NCI-H446 (cell line): ENCODE measurements at places on chromosomes 13 and 19.

GRCh38 chr13:104534847-104535246 is 1468.6 kb upstream of the SLC10A2 start:
- no peak for DNase-seq

GRCh38 chr19:17205237-17206140 is 9.7 kb upstream of the USE1 start:
- DNase-seq: no peak

DNA sequence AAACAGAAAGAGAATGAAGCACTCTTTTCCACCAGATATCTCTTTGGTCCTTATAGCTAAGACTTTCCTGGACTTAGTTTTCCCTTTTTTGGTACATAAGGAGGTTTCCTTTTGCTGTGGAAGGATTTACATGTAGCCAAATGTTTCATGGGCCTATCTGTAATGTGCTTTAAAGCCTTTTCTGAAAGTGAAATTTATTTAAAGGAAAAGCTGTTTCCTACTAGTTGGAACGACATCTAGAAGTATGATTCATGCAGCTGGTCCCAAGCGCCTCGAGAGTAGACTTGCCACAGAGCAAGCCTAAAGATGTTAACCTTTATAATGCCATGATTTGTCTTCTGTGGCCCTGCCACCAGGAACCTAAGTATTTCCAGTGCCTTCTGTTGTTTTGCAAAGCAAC is 390.3 kb downstream of the DLEU7 start:
- no peak for DNase-seq

- DNase-seq: no peak
Measured at GRCh38 chr13:37981932-37982331, 112.4 kb upstream of the TRPC4 start.

GRCh38 chr13:82758044-82758443 is 1124.2 kb downstream of the SLITRK1 start:
- DNase-seq: no peak

DNA sequence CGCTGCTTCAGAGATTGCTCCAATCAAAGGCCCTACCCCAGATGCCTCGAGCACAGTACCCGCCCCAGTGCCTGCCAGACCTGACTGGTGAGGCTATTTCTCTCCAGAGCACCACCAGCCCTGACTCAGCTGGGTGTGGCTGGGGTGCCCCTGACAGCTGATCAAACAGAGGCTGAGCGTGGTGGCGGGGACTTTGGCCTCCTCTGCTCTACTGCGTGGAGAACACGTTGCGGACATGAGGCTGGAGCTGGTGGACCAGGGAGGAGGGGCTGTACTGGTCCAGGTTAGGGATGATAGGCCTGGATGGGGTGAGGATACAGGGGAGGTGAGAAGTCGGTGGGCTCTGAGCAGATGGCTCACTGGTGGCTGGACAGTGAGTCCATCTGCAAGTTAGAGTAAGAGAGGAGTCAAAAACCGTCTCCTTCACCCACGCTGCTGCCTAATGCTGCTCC is 3.5 kb upstream of the DOCK6 start:
- DNase-seq: no peak

DNA sequence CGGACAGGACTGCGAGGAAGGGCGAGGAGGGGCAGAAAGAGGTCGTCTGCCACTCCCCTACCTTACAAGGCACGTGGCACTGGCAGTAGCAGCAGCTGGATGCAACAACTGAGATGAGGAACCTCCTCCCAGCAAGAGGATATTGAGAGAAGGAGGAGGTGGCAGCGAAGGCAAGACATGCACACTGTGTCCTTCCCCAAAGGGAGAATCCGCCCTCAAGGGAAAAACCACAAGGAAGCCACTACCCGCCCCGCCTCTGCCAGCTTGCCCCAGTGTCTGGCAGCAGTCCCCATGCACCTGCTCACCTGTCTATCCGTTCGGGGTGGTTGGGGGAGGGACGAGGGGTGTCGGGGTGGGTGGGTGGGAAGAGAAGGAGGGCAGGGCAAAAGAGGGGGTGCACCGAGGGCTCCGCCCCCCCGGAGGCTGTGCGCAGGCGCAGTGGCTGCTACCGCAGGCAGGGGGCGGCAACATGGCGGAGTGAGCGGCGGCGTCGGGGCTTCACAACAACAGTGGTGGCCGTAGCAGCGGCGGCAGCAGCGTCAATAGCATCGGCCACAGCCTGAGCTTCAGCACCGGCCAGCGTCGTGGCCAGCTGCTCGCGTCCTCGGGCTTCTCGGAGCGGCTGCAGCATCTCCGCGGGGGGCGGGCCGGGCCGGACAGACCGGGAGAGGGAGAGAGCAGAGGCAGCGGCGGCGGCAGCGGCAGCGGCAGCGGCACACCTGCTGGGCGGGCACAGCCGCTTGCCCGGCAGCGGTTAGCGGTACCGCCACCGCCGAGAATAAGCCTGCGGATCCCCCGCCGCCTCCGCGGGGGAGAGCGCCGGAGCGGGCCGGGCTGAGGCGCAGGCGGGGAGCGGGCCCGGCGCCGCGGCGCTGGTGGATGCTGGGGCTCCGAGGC is at the start of gene NBEA:
NBEA (plus strand) TSS at position 436 of the 897 bp plus-strand sequence. CDS start 551 bp downstream, outside the sequence.
- peak; percentile 47 for DNase-seq

DNA sequence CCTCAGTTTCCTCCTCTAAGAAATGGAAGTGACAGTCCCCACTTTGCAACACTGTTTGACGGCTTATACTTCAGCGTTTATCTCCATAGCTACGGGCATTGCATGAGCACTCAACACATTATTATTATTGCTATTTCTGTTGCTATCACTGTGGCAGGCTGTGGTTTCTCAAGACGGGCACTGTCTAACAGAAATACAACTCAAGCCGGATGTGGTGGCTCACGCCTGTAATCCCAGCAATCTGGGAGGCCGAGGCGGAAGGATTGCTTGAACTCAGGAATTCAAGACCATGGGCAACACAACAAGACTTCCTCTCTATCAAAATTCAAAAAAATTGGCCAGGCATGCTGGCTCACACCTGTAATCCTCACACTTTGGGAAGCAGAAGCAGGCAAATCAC is 4.9 kb upstream of the ZSWIM4 start:
- no peak for DNase-seq

DNA sequence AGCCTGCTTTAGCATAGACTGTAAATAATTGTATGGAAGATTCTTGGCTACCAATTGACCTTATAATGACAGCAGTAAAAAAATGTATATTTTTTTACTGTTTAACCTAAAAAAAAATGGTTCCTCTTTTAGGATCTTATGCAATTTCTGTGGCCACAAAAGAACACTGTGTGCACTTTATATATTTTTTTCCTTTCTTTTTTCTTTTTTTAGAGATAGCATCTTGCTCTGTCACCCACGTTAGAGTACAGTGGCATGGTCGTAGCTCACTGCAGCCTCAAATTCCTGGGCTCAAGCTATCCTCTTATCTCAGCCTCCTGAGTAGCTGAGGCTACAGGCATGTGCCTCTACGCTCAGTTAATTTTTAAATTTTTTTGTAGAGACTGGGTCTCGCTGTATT is 6.1 kb downstream of the FLT3 start:
- no peak for DNase-seq

- peak; percentile 22 for DNase-seq
Measured at GRCh38 chr13:113562085-113562749, 22.3 kb upstream of the TFDP1 start.

DNA sequence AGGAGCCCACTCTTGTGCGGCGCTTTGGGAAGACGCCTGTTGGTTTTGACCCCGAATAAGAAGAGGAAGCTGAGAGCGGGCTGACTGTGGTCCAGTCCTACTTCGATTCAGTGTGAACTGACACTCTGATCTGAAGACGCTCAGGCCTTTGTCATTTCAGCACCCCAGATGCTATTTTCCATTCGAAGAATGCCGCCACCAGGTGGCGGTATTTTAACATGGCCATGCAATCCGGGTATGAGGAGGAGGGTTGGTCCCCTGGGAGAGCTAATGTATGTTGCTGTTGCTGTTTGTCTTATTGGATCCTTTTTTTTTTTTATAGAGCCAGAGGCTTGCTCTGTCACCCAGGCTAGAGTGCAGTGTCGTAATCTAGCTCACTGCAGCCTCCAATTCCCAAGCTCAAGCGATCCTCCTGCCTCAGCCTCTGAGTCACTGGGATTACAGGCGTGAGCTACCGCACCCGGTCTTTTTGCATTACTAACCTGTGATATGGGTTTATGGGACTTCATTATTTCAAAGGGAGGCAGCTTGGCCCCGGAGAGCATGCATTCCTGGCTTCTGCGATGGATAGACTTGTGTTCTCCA is 803 bp upstream of the TIMM44 start:
- peak; percentile 96 for DNase-seq

DNA sequence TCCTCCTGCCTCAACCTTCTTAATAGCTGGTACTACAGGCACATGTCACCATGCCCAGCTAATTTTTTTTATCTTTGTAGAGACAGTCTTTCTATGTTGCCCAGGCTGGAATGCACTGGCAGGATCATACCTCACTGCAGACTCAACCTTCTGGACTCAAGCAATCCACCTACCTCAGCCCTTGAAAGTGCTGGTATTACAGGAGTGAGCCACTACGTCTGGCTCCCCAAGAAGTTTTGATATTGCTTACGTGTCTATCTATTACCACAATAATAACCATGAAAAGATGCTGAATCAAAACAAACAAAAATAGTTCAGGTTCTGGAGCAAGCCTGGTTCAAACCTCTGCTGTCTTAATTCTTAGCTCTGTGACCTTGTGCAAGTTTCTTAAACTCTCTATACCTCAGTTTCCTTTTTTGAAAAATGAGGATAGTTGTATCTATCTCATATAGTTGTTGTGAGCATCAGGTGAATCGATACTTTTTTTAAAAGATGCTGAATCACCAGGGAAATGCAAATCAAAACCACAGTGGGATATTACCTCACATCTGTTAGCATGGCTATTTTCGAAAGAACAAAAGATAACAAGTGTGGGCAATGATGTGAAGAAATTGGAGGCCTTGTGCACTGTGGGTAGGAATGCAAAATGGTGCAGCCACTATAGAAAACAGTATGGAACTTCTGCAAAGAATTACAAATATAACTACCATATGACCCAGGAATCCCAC is 19.0 kb upstream of the LEUTX start:
- DNase-seq: no peak

DNA sequence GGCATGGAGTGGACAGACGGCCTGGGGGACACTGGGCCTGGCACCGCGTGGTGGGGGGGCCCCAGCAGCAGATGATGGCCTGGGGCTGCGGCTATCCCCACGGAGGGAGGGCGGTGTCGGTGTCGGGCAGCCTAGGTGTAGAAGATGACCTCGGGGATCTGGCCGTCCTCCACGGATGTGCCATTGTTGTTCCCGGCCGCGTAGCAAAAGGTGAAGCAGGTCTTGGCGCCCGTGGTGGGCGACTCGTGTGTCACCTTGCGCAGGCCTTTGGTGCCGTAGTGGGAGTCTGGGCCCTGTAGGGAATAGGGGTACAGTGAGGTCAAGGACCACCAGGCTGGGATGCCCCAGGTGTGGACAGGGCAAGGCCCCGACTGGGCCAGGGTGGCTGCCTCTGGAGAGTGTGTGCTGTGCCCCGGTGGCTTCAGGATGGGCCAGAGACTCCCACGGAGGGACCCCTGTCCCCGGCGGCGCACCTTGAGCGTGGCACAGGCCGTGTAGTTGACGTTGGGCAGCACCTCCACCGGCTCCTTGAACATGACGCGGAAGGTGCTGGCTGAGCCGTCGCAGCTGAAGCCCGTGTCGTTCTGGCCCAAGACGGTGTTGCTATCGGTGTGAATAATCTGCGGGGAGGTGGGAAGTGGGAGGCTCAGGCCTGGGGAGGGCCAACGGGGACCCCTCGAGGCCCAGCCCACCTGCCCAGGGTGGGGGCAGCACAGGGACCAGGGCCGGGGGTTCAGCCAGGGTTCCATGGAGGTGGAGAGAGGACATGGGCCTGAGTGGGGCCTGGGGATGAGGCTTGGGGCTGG is 29.0 kb downstream of the BTBD2 start:
- DNase-seq: no peak

GRCh38 chr13:111275995-111276618 is 44.3 kb upstream of the TEX29 start:
- DNase-seq: no peak

- no peak for DNase-seq
Measured at GRCh38 chr13:22428188-22428828, 752.5 kb upstream of the SGCG start.

GRCh38 chr13:46352805-46353204 is 34.2 kb downstream of the RUBCNL start:
- DNase-seq: no peak

DNA sequence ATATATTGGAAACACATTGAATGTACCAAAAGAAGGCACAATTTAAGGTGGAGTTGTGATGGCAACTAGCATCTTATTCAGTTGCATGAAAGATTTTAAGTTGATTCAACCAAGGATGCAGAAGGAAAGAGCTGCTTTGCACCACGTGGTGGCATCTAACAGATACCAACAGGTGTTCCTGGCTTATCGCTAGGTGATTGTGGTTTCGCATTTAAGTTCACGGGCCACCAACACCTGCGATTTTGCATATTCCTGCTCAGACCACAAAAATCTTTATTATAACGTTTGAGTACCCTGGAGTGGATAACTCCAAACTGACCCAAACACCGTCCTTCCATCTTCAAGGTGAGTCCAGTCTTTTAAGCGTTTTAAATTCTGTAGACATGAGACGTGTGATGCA is 45.3 kb downstream of the RGCC start:
- DNase-seq: no peak

DNA sequence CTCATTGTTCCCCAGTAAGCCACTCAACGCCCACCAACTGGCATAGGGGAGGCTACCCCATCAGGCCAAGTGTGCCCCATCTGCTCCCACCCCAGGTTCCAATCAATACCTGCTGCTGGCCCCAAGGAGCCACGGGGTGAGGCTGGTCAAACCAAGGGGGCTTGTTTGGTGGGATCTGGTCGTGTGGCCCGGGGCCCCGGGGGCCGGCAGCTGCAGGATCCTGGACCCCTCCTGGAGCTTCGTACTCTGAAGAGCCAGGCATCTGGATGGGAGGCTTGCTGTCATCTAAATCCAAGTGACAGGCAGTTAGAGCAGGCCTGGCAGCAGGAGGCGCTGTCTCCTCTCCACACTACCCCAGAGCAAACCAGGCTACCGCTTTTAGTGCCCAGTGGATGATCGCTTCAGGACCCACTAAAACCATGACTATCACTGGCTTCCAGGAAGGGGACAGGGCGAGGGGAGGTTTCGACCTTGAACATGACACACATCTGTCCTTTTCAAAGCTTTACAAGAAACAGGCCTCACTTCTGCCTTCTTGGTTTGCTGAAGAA is 14.2 kb downstream of the CHERP start:
- no peak for DNase-seq

GRCh38 chr19:56167064-56167578 is 8.7 kb upstream of the GALP start:
- no peak for DNase-seq
